ENCODE measurements at places on chromosomes 12 and 14.

DNA sequence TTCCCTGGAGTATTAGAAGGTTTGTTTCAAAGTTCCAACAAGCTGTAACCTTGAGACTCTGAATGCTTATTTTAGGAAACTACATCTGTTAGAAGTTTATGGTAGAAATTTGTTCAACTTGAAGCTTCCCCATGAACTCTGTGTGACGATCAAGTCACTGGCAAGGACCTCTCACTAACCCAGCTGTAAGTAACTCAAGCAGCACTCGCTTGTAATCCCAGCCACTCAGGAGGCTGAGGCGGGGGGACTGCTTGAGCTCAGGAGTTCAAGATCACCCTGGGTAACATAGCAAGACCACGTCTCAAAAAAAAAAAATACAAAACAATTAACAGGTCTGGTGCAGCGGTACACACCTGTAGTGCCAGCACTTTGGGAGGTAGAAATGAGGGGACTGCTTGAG is 25.6 kb downstream of the TESC start:
- no peak for DNase-seq

DNA sequence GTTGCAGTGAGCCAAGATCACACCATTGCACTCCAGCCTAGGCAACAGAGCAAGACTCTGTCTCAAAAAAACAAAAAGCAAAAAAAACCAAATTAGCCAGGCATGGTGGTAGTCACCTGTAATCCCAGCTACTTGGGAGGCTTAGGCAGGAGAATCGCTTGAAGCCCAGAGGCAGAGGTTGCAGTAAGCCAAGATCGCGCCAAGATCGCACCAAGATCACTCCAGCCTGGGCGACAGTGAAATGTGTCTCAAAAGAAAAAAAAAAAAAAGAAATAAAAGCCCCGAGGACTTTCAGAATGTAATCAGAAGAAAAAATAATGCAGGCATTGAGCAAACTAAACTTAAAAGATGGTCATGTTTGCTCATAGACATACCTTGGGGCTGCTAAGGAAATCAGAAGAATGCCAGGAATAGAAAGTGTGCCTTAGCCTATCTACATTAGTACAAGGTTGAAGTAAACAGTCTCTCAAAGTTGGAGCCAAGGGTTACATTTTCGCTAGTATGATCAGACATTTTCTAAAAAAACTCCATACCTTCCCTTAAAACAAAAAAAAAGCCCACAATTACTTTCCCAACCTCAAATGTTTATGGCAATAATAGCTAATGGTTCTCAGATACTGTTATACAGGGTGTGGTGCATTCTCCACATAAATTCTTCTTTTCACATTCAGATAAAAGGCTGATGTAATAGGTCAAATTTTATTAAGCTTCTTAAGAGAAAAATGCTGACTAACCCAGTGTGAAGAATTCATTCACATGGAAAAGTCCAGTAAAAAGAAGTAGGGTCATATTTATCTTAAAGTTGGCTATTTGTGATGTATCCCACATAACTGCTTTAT is 15.8 kb downstream of the DTD2 start:
- DNase-seq, result no peak

- DNase-seq, result no peak
These were observed 4.6 kb upstream of the LRP1-AS start for GRCh38 chr12:57151741-57152630.

- DNase-seq, result no peak
These were observed 104.8 kb downstream of the VRK1 start for GRCh38 chr14:96902004-96902403.

DNA sequence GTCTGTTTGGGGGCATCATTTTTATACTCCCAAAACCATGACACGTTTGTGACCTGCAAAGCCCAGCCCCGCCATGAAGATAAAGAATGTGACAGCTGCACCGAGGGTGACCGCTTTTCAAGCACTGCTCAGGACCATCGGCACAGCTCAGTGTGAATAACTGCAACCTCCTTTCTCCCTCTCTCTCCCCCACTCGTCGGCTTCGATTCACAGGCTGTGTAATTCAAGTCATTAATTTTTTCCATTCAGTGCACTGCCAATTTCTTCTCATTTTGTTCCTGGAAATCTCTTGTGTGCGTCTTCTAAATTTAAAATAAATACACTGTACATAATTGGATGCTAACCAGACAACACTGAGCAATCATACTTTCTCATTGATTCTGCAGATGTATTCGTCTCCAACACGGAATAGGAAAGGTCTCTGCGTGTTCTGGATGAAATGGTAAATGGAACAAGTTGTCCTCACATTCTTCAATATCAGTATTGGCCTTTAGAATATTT is 260.8 kb downstream of the TTC8 start:
- DNase-seq, result no peak

- DNase-seq, result peak; percentile 78
These were observed 215.4 kb downstream of the PELI2 start for GRCh38 chr14:56333359-56334292.

DNA sequence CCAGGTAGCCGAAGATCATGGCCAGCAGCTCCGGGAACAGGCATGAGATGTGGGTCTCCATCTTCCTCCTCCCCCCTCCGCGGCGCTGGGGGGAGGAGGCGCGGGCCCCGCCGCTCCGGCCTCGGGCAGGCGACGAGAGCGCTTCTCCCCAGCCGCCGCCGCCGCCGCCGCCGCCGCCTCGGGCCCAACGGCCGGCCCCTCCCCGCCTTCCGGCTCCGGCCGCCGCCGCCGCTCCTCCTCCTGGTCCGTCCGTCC is 448 bp downstream of the FBXL14 start:
- DNase-seq, result no peak

Data from MV-4-11 (cell line).